Articular chondrocyte of knee joint (primary cell): ENCODE measurements at places on chromosomes 7 and 10. TPM values are rescaled to one million over a fixed set of nuclear protein-coding genes. Genes with fewer than 3 reads are reported as not detected.

Gene ANXA8
- total RNA-seq: 0.22 and 0.39 TPM in 2 replicates

Gene CCM2
- 25.2 and 27.8 TPM in 2 replicates for total RNA-seq

Gene NODAL
- total RNA-seq: not detected in 2 replicates

Gene ZNF277
- 53.3 and 55.1 TPM in 2 replicates for total RNA-seq

Gene STEAP4
- 87.4 and 270 TPM in 2 replicates for total RNA-seq

Gene AUTS2
- 47.8 and 70.3 TPM in 2 replicates for total RNA-seq

Gene VIM
- 8,245 and 10,452 TPM in 2 replicates for total RNA-seq

Gene ORAI2
- total RNA-seq: 34.8 and 42.3 TPM in 2 replicates

Gene ZNF365
- 1.9 and 2.6 TPM in 2 replicates for total RNA-seq

Gene CYP26C1
- total RNA-seq: 0.11 and 0.26 TPM in 2 replicates

Gene POLR2J2
- total RNA-seq: 5.0 and 7.5 TPM in 2 replicates

Gene CCDC126
- 9.0 and 9.5 TPM in 2 replicates for total RNA-seq

Gene SYPL1
- total RNA-seq: 78.4 and 83.3 TPM in 2 replicates

Gene GPR15LG
- not detected in 2 replicates for total RNA-seq

Gene SPDYE2
- total RNA-seq: 0.13 TPM in 1 of 2 replicates, not detected in the other

Gene OR2F1
- not detected in 2 replicates for total RNA-seq

Gene ACSM6
- total RNA-seq: not detected in 2 replicates
